ENCODE measurements at places on chromosomes 16 and 17. TPM values are rescaled to one million over a fixed set of nuclear protein-coding genes. Genes with fewer than 3 reads are reported as not detected.

MC1R gene
- 0.72 TPM for total RNA-seq

HSD17B1 gene
- total RNA-seq, result 0.67 TPM

KRT9 gene
- total RNA-seq, result not detected

TMC7 gene
- total RNA-seq, result not detected

C17orf50 gene
- not detected for total RNA-seq

CORO6 gene
- total RNA-seq, result 3.2 TPM

KRTAP9-9 gene
- not detected for total RNA-seq

PMP22 gene
- total RNA-seq, result 0.35 TPM

CHST4 gene
- total RNA-seq, result 0.82 TPM

ARL5C gene
- total RNA-seq, result not detected

HEATR9 gene
- total RNA-seq, result 0.21 TPM

PPM1E gene
- 0.21 TPM for total RNA-seq

ITGA2B gene
- 0.51 TPM for total RNA-seq

MPV17L gene
- total RNA-seq, result 0.05 TPM

TBC1D3H gene
- not detected for total RNA-seq

ZNF629 gene
- 0.69 TPM for total RNA-seq

CNTNAP4 gene
- total RNA-seq, result 1.8 TPM

ADGRG1 gene
- 2.0 TPM for total RNA-seq

BAIAP3 gene
- total RNA-seq, result 0.56 TPM

SYNGR2 gene
- total RNA-seq, result 291 TPM

RNF43 gene
- total RNA-seq, result 8.2 TPM

SLC38A8 gene
- total RNA-seq, result not detected

DOC2A gene
- total RNA-seq, result 0.11 TPM

EMC6 gene
- total RNA-seq, result 63.6 TPM

ZPBP2 gene
- total RNA-seq, result 0.67 TPM

NKD1 gene
- total RNA-seq, result 0.49 TPM

KRT13 gene
- not detected for total RNA-seq

CACNG5 gene
- total RNA-seq, result not detected

CDH13 gene
- not detected for total RNA-seq

MT1G gene
- 4.2 TPM for total RNA-seq

CLDN7 gene
- 1.3 TPM for total RNA-seq

TMEM114 gene
- total RNA-seq, result not detected

HOXB2 gene
- total RNA-seq, result 6.7 TPM

HBA1 gene
- 1.9 TPM for total RNA-seq

GAS2L2 gene
- not detected for total RNA-seq

C17orf100 gene
- total RNA-seq, result 2.1 TPM

KRTAP9-3 gene
- total RNA-seq, result not detected

PLA2G10 gene
- not detected for total RNA-seq

OTOA gene
- 0.51 TPM for total RNA-seq

TP53TG3 gene
- not detected for total RNA-seq

KRT32 gene
- not detected for total RNA-seq

CEP112 gene
- 0.21 TPM for total RNA-seq

CRHR1 gene
- not detected for total RNA-seq

PSMD3 gene
- total RNA-seq, result 150 TPM

RAB11FIP4 gene
- 27.0 TPM for total RNA-seq

NECAB2 gene
- total RNA-seq, result not detected

FZD2 gene
- total RNA-seq, result 4.3 TPM
